Stimulated activated CD8-positive, alpha-beta memory T cell treated with anti-CD3 and anti-CD28 coated beads, Interleukin-7, amount 100 ng/mL, for 4 hours (primary cell): ENCODE measurements at places on chromosomes 16 and 17.

GRCh38 chr16:23152386-23153178 lies 3.3 kb upstream of the USP31 start:
- no peak for DNase-seq

DNA sequence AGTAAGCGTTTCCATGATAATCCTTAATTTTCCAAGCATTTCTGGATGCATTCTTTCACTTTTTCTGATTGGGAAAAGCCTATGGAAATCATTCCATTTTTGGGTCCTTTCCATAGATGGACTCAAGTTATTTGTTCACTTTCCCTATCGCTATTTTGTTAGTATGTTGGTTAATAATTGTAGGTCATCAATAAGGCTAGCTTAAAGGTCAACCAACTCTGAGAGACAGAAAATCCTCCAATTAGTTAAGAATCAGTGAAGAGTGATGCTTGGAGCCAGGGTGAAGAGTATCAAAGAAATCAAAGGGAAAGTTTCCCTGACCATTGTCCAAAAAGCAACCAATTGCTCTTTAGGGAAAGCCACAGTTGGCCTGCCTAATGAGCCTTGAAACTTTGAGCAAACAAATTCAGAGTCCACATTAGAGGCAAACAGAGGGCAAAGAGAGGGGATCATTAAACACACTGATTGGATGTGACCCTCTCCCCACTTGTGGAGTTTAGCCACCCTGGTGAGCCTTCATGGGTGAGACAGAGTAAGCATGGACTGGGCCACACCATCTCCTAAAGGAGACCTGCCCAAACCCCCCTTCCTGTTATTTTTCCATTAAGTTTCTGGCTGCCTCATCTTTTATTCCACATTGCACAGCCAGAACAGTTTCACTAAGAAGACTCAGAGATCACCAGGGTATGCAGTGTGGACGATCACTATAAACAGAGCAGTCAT lies 133.4 kb upstream of the DYNLRB2 start:
- no peak for DNase-seq

- DNase-seq, result no peak
Observed at GRCh38 chr17:17638467-17638866, 42.8 kb upstream of the RAI1 start.

DNA sequence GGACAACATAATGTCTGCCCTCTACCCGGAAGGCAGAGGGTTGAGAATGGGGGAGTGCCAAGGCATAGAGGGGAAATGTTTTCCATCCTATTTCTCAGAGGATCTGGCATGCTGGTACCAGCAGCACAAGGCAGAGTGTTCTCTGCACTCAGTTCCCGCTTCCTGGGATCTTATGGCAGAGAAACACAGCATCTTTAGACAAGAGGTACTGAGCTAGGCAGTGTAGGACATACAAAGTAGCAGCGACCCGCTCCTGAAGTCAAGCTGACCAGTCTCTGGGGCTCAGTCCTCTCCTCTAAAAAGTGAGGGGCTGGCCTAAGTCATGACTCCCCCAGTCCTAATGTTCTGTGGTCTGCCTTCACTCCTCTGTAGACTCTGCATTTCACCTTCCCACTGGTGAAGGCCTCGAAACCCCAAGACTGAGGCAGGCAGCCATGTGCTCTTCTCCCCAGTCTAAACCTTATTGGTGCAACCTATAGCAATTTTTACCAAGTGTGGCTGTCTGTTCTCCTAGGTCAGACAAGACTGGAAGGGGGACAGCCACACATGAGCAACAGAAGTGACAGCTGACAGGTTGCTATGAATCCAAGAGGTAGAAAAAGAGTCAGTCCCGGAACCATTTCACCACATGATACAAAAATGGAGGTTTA lies 11.3 kb upstream of the TSPOAP1 start:
- DNase-seq, result no peak

- DNase-seq, result no peak
Observed at GRCh38 chr17:66950886-66951604, 13.5 kb upstream of the CACNG4 start.

DNA sequence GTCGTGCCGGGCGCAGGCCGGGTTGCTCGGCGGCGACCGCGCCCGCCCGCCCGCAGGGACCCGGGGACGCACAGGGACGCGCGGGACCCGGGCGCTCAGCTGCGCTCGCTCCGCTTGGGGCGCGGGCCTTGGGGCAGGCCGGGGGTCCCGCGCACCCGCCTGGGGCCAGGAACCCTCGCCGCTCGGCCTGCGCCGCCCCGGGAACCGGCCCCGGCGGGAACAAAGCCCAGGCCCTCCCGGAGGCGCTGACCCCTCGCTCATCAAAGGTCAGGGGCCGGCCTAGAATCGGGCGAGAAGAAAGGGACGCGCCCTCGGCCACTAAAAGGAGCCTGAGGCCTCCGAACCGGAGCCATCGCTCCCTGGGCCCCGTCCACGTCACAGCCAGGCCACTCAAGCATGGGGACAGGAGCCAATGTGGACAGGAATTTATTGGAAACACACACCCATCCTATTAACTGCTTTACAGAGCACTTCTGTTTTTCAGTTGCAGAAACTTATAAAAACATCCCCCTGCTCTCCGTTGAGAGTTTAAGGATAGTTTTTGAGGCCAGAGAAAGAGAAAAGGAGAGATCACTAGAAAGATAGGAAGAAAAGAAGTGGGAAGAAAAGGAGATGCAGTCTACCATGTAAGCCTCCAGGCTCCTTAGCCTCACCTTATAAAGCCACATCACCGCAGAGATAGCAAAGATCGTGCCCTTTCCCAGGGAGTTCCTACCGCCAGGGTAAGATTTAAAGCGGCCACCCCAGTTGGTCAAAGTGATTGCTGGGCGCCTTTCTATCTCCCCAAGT lies 558 bp upstream of the ZFHX3 start:
- DNase-seq, result no peak

GRCh38 chr17:72465191-72466024 lies 344.6 kb downstream of the SOX9 start:
- DNase-seq, result no peak

- DNase-seq, result no peak
Observed at GRCh38 chr17:82943339-82943738, 103.5 kb upstream of the ZNF750 start.

GRCh38 chr17:80945736-80946135 lies 45.9 kb upstream of the CHMP6 start:
- DNase-seq, result no peak

- DNase-seq, result no peak
Observed at GRCh38 chr16:77306075-77306474, 106.9 kb downstream of the SYCE1L start.

- DNase-seq, result peak; percentile 38
Observed at GRCh38 chr17:5226940-5227878, 7.5 kb downstream of the SCIMP start.

DNA sequence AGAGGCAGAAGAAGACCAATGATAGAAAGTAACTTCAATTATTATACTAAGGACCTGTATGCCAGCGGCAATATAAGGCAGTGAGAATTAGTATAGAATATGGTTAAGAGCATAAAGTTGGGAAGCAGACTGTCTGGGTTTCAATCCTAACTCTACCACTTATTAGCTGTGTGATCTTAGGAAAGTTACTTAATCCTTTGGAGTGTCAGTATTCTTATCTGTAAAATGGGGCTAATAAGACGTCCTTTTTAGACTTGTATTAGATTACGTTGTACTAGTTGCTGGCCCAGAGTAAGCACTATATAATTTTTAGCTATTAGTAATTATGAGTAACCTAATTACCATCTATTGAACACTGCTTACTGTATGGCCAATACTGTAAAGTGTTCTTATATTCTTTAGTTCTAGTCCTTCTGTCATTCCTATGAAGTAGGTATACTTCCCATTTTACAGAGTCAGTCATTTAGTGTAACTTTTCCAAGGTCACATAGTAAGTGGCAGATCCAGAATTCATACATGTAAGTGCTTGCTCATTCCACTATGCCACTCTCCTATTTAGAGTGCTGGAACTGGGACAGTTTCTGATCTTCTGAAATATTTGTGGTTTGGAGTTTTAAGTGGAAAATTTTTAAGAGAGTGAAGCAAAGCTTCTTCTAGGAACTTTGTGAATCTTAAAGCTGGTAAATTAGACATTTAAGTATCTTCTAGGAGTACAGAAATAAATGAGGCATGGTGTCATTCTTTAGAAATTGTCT lies 22.5 kb downstream of the HEATR9 start:
- no peak for DNase-seq

GRCh38 chr17:50842506-50843149 lies 7.2 kb downstream of the WFIKKN2 start:
- DNase-seq, result no peak

- no peak for DNase-seq
Observed at GRCh38 chr17:51372345-51373004, 112.1 kb downstream of the UTP18 start.

GRCh38 chr16:17108596-17108995 lies 362.2 kb downstream of the XYLT1 start:
- no peak for DNase-seq

GRCh38 chr17:48351911-48352332 lies 78.1 kb downstream of the SKAP1 start:
- no peak for DNase-seq

DNA sequence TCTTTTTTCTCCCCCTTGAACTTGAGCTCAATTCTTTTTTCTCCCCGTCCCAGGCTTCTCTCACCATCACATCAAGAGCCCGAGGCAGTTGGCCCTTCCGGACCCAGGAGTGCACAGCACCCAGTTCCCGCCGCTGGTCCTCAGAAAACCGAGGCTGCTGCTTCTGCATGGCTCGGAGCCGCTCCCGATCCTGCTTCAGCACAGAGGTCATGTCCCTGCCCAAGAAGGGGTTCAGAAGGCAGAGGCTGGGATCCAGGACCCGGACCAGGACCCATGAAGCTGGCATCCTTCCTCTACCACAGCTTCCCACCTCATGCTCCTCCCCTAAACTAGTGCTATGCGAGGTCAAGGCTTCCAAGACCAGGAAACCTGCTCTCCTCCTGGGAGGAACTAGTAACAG lies 10.5 kb downstream of the PER1 start:
- DNase-seq, result no peak

- no peak for DNase-seq
Observed at GRCh38 chr16:85550953-85551924, 61.9 kb upstream of the GSE1 start.

DNA sequence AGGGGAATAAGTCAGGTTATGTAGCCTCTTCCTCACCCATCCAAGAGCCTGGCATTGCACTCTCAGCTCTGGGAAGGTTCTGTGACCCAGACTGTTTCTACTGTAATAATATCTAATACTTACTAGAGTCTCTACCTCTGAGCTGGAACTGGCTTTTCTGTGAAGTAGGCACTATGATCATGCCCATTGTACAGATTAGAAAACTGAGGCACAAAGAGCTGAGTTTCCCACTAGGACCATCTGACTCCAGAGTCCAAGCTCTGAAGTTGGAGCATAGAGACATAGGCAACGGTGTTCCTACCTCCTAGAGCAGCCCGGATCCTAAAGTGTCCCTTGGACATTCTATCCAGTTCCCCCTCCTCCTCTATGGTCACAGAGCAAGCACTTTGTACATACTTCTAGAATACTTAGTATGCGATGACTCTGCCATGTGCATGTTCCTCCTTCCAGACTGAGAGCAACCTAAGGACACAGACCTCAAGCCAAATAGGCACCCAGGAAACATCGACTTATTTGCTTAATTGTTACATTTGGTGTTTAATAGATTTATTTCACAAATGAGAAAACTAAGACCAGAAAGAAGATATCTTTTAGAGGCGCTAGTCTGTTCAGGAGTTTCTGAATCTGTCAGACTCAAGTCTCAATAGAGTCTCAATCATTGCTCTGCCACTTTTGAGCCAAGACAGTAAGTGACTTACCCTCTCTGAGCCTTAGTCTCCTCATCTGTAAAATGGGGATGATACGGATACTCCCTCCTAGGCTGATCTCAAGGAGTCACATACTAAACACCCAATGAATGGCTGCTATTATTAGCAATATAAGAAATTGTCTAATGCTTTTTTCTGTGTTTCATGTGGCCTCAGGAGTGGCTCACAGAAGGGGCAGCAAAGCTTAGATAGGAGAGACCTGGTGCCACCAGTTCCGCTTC lies 3.6 kb downstream of the CLEC19A start:
- DNase-seq, result no peak

- DNase-seq, result no peak
Observed at GRCh38 chr17:42429726-42430447, 6.8 kb upstream of the CAVIN1 start.

DNA sequence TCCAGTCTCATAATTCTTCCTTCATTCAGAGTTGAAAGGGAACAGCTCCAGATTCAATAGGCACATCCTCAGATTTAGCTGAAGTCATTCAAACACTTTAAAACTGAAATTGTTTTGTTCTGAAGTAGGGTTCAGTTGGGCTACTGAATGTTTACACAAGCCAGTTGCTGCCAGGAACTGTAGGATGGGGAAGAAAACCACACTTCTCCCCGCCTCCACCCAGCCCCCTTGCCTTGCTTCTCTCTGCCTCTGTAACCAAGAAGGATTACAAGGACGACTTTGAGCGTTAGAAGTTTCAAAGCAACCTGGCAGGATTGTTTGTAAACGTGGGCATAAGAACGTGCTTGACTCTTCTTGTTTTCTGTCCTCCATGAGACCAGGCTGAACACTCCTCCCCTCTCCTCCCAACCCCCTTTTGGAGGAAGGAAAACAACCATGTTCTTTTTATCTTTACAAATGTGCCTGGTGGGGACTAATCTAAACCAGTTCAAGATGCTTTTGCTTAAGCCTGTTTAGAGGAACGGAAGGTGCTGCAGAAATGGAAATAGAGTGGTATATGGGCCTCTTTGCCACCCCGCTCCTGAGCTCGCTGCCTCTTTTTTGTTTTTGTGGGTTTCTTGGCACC lies 287.9 kb downstream of the FTO start:
- no peak for DNase-seq

DNA sequence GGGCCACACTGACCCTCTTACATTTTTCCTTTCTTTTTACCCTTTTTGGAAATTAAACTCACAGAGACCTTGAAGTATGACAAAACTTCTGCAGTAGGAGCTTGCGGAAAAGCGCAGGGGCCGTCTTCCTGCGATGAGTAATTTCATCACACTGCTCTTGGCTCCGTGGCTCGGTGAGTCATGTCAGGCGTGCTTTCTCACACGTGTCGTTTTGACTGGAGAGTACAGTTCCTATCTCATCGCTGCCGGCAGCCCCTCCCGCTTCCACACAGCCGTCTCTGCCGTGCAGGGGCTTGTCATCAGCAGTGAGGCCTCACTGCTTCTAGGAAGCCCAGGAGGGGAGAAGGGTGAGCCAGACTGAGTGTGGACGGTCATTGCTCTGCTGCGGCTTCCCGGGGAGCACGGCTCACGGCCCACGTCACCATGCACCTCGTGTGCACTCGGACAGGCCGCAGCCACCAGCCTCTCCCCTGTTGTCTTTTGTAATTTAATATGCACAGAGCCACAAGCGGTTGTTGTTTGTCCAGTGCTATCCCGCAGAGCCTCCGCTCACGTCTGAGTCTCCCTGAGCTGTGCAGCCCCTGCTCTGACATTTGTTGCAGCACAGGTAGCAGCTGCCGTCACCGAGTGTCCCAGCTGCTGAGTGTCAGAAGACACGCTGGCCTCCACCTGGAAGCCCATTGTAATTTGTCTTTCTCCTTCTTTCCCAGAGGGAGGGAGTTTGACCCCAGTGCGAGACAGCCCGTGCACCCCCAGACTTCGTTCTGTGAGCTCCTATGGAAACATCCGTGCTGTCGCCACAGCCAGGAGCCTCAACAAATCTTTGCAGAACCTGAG lies 99.4 kb upstream of the CHMP6 start:
- DNase-seq, result peak; percentile 88
